ENCODE measurements at places on chromosomes 1 and 21.

DNA sequence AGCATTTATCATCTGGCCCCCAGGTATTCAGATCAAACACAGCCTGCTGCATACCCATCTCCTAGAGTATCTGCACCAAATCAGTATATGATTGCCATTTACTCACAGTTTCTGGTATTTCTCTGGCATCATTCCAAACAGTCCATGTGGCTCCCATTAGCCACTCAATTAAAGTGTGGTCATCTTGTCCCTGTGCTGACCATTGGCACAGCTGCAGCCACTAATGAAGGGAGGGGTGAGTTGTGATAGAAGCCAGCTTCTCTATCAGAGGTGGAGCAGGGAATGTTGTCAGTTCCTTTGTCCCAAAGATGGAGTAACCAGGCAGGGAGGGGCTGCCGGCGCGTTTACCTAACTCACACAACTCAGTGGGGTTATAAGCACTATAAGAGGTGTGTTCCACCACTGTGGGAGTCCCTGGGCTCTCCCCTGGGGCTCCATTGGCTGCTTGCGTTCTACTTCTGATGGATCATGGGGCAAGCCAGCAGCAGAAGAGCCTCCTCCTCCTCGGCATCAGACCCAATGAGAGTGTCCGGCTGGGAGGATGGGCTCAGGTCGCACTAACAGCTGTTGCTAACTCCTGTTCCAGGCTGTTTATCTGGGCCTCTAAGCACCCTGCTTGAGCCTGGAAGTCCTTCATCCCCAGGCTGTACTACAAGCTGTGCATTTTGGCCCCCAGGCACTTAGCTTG, 108.6 kb downstream of the GDAP2 start:
- DNase-seq = no peak

GRCh38 chr1:173479649-173480048, 2.5 kb downstream of the PRDX6 start:
- no peak for DNase-seq

DNA sequence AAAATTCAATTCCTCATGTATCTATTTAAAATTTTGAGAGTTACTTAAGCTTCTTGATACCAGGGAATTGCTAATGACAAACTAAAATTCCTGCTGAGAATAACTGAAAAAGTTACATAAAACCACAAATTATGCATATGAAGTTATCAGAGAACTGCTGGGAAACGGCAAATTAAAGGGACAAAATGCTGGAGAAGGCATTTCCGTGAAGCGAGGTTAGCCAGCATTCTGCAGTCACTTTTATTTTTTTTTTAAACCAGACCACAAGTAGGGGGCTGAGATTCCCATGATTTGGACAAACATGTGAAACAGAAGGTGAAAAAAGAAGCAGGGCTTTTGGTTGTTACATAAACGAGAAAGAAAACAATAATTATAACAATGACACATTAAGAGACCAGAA, 737.6 kb upstream of the CHRM3 start:
- DNase-seq = no peak

DNA sequence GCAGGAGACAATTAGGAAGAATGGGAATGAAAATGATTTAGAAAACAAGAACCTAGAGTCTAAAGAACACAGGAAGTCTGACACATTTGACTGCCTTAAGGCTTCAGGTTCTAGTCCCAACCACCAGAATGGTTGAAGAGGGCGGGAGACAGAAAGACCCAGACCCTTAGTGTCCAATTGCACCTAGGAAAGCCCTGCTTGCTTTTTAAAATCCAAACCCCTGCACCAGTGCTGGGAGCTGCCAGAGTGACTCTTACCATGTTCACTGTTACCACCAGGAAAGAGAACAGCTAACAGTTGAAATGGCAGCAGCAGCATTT, 265 bp downstream of the CD1B start:
- no peak for DNase-seq

- DNase-seq = no peak
These were observed 187.1 kb downstream of the GRIK3 start for GRCh38 chr1:36847186-36847585.

All from activated naive CD8-positive, alpha-beta T cell treated with anti-CD3 and anti-CD28 coated beads for 36 hours (primary cell).